ENCODE measurements at places on chromosomes 3 and 15.

DNA sequence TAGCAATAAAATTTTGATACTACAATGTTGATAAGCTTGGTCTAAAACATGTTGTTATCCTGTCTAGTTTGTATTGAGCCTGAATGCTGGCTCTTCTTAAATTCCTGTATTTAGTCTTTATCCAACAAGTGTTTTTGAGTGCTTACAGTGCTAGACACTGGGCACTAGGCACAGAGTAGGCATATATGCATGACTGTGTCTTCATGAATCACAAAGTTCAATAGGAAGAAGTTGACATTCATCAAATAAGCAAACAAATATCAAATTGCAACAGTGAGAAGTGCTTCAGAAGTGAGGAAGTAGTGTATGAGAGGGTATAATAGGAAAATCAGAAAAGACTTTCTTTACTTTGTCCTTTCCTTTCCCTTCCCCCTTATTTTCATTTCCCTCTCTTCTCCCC is 6.8 kb downstream of the CD96 start:
- DNase-seq = no peak

DNA sequence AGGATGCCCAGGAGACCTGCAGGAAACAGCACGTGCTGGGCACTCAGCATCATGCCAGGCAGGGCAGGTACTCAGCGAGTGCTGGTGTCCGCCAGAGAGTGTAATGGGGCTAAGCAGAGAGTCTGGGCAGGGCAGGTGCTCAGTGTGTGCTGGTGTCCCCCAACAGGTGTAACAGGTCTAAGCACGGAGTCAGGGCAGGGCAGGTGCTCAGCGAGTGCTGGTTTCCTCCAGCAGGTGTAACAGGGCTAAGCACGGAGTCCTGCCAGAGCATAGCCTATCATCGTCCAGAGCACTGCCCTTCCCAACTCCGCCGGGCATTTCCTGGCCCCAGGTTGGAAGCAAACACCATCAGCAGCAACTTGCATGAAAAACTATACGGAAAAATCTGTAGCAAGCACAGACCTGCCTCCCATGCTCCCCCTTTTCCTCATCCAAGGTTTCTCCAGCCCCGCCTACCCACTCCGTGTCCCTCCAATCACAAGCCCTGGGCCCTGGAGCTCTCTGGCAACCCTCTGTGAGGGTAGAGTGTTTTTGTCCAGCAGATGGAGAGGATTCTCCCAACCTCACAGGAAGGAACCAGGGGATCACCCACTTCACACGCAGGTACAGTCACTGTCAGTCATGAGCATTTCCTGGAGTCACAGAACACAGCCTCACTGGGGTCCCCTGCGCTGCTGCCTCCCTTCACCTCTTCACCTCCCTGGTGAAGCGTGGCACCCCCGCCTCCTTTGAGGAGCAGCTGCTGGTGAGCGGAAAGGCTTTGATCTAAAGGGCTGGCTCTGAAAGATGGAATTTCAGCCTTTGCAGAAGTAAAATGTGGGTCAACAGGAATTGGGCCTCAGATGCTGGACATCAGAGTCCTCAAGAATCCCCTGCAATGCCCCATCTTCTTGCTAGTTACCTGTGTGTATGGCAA is 302.5 kb downstream of the OCA2 start:
- no peak for DNase-seq

DNA sequence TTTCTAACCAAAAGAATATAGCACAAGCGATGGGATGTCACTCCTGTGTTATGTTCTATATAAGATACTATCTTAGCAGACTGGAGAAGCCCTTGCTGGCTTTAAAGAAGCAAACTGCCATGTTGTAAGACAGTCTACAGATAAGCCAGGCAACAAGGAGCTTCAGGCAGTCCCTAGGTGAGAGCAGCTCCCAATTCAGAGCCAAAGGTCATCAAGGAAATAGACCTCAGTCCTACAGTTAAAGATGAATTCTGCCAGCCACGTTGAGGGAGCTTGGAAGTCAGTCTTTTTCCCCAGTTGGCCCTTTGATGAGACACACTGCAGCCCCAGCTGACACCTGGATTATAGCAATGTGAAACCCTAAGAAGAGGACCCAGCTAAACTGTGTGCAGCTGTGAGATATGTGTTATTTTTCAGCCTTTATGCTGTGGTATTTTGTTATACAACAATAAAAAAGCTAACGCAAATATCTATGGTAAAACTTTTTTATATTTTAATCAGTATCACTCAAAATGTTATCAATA is 102.5 kb upstream of the AKAP13 start:
- no peak for DNase-seq

GRCh38 chr3:86830566-86830965 is 160.4 kb downstream of the VGLL3 start:
- no peak for DNase-seq

GRCh38 chr15:98164571-98164970 is 204.1 kb downstream of the ARRDC4 start:
- DNase-seq = no peak

- no peak for DNase-seq
These were observed 54.2 kb downstream of the MSL2 start for GRCh38 chr3:136141891-136142290.

GRCh38 chr15:55527150-55527549 is 19.1 kb upstream of the DNAAF4 start:
- DNase-seq = no peak

- no peak for DNase-seq
These were observed 70.2 kb upstream of the CD96 start for GRCh38 chr3:111471831-111472230.
